T47D (cell line): ENCODE measurements at places on chromosomes 2 and 18.
A peak's percentile ranks its signal among the peaks of the same experiment; 100 is the strongest.

DNA sequence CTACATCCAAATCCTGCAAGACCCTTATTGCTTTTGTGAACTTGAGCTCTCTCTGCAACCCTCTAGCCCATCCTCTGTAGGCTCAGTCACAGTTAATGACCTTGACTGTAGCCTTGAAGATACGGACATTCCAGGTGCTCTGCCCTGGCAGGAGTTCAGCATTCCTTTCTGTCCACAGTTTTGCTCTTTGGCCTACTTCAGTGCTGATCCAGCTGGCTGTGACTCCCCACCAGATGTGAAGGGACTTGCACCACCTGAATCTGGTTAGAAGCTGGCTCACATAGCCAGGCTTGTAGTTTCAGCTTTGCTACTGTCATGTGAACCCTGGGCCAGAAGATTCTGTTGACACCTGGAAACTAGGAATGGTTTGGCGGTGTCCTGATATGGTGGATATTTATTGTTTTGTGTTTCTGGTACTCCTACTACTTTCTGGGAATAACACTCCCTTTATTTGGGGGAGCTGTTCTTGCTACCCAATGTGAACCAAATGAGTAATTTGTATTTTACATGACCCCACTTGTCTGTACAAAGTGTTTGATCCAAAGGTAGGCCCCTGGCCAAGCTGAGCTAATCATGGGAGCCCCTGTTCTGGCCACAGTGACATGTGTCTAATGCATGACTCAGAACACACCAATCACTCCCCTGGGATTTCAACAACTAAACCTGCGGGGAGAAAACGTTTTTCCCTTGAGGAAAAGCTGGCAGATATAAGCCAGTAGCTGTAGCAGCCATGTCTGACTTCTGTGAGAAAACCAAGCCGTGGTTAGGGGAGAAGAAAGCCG, 73.4 kb downstream of the CDCA7 start:
- DNase-seq = peak; percentile 8

DNA sequence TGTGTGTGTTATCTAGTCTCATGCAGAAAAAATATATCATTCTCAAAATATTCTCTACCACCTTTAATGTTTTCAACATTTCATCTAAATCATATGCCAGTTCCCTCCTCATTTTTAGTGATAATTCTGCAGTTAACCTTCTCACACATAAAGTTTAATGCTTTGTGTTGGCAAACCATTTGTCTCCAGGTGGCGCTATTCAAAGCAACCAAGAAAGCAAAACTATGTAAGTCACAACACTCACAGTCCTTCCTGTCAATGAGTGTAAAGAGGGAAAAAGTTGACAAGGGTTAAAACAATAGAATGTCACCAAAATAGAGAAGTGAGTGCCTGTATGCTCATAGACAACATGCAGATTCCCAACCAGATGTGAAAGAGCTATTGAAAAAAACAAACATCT, 961.6 kb upstream of the LRRTM1 start:
- no peak for DNase-seq

DNA sequence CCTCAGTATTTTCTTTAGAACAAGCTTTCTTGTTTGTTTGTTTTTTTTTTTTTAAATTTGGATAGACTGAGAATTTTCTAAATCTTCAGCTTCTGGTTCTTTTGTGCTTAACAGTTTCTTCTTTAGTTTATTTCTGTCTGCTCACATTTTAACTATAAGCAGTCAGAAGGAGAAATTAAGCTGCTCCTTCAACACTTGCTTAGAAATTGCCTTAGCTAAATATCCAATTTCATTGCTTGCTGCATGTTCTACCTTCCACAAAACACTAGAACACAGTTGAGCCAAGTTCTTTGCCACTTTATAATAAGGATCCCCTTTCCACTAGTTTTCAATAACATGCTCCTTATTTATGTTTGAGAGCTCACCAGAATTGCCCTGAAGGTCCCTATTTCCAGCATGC, 57.7 kb downstream of the NBEAL1 start:
- no peak for DNase-seq

DNA sequence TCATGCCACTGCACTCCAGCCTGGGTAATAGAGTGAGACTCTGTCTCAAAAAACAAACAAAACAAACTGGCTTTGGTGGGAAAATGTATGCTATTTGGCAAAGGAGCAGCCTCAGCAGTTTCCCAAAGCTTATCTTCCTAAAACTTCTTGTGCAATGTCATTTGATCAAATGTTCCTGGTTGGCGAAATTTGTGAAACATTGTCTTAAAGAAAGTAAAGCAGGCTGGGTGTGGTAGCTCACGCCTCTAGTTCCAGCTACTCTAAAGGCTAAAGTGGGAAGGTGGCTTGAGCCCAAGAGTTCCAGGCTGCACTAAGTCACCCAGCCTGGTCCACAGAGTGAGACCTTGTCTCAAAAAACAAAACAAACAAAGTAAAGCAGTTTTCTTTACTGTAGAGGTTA, 17.3 kb upstream of the TAF4B start:
- DNase-seq = no peak

DNA sequence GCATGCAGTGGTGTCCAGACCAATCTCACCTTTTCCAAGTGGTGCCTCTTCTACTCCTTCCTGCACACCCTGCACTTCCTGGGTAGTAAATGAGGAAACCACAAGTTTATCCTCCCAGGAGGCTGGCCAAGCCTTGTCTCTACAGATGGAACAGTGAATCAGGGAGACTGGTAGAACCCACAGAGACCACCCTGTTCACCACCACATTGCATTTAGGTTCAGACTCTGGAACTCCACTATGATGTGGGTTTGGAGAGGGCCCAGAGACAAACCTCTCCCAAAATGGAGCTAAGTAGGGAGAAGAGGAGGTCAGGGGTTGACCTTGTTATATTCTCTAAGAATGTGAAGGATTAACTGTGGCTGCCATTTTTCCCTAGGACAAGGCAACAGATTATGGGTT, 102.8 kb upstream of the FZD7 start:
- no peak for DNase-seq

DNA sequence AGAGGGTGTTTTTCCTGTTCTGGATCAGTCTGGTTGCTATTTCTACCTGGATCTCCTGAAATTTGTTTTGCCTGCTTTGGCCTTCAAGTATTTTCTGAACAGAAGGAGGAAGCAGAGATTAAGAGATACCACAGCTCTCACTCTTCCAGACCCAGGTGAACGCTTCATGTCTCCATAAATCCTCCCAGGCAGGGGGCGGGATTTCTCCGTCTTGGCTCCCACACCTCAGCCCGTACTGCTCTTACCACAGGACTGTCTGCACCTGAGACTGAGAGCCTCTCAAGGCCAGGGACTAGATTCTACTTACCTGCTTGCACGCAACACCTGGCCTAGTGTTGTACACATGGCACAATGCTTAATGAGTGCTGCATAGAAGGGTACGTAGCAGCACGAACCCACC, 59.9 kb upstream of the LRPPRC start:
- DNase-seq = no peak

- DNase-seq = no peak
These were observed 125.6 kb upstream of the CDCA7 start for GRCh38 chr2:173229086-173229485.

DNA sequence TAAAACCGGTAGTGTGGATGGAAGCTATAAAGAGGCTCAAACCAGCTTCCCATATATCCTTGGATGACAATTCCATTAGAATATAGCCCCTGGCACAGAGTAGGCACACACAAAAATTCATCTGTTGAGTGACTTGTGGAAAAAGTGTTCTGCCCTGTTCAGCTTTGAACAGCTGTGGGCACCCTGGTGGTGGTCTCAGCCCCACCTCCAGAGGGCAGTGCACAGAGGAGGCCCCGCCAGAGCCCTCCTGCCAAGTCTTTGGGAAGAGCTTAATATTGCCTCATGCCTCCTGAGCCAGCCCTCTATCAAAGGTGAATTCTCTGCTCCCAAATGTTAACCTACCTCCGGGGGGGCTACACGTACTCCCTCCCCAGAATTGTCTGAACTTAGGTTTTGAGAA, 30.4 kb downstream of the EPAS1 start:
- DNase-seq = no peak

DNA sequence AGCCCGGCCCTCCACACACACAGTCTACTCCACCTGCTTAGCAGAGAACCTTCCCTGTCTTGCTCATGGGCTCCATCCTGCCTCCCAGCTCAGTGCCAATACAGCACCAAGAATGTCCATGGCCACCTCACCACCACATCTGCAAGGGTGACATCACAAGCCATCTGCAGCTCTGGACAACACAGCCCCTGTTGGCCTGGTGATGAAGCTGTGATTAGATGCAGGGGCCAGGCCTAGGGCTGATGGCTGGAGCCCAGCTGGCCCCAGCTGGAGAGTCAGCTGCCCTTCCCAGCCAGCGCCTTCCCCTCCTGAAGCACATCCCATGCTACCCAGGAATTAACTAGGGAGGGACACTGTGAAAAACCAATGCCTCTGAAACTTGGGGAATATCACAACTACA, 91.1 kb downstream of the TTC32 start:
- DNase-seq = no peak
